NCI-H446 (cell line): ENCODE measurements at places on chromosomes 7 and 10.

DNA sequence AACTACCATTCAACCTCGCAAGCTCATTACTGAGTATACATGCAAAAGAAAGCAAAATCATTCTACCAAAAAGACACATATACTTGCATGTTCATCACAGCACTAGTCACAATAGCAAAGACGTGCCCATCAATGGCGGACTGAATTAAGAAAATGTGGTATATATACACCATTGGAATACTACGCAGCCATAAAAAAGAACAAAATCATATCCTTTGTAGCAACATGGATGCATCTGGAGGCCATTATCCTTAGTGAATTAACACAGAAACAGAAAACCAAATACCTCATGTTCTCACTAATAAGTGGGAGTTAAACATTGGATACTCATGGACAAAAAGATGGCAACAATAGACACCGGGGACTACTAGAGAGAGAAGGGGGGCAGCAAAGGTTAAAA is 6.4 kb downstream of the TRDMT1 start:
- no peak for DNase-seq

- DNase-seq = no peak
These were observed 19.1 kb downstream of the AUTS2 start for GRCh38 chr7:69617364-69617763.

- no peak for DNase-seq
These were observed 217.4 kb downstream of the MAD1L1 start for GRCh38 chr7:2015251-2015871.

GRCh38 chr7:85464042-85464651 is 277.3 kb upstream of the SEMA3D start:
- no peak for DNase-seq

DNA sequence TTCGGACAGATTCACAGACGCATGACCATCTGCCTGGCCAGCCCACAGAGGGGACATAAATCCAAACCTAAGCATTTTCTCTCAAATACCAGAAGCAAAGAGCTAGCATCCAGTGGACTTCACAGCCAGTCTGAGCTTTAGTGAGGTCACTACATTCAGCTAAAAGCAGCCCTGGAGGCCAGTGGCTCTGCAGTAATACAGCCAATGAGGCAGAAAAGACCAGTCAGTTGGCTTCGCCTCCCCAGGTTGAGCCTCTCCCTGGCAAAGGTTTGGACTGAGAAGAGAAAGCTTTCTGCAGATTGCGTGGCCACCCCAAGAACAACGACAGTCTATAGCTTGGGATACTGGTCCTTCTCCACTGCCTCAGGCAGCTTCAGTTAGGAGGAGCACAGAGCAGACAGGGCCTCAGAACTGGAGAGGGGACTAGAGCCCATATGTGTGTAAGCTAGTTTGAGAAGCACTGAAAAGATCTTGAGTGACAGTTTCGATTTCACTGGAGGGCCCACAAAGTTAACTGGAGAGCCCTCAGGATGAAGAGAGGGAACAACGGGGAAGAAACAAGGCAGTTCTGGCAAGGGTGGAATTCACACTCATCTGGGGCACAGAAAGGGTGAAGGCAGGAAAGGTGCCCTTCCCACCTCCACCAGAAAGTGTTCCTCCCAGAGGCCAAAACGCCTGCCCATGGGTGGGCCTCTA is 3.8 kb downstream of the WDR91 start:
- DNase-seq = no peak

GRCh38 chr7:51067757-51068156 is 248.9 kb downstream of the COBL start:
- peak; percentile 44 for DNase-seq

GRCh38 chr10:78904196-78904595 is 164.6 kb upstream of the ZMIZ1 start:
- no peak for DNase-seq

GRCh38 chr10:97171001-97171400 is 14.8 kb downstream of the SLIT1 start:
- DNase-seq = no peak

- DNase-seq = no peak
These were observed 6.9 kb upstream of the HILPDA start for GRCh38 chr7:128448751-128449302.

- no peak for DNase-seq
These were observed 57.7 kb downstream of the ATAD1 start for GRCh38 chr10:87760195-87760905.

DNA sequence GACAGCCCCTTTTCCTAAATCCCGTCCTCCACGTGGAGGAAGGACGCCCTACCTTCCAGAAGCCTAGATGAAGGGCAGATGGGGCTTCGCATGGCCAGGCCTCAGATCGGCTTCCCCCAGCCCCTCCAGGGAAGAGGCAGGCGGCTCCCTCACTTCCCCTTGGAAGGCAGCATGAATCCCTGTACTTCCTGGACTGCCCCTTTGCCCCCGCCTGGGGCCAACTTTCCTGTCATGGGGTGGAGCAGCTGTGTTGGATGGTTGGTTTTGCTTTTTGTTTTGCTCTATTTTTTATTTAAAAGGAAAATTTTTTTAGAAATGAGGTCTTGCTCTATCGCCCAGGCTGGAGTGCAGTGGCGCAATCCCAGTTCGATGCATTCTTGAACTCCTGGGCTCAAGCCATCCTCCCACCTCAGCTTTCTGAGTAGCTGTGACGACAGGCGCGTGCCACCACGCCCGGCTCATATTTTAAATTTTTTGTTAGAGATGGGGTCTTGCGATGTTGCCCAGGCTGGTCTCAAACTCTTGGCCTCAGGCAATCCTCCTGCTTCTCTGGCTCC is 27.2 kb downstream of the GTF2IRD1 start:
- DNase-seq = no peak

- DNase-seq = peak; percentile 65
These were observed 10.7 kb downstream of the EBF3 start for GRCh38 chr10:129953119-129954051.
